H9 (cell line): ENCODE measurements at places on chromosomes 12 and 14. TPM values are rescaled to one million over a fixed set of nuclear protein-coding genes. Genes with fewer than 3 reads are reported as not detected.

DNA sequence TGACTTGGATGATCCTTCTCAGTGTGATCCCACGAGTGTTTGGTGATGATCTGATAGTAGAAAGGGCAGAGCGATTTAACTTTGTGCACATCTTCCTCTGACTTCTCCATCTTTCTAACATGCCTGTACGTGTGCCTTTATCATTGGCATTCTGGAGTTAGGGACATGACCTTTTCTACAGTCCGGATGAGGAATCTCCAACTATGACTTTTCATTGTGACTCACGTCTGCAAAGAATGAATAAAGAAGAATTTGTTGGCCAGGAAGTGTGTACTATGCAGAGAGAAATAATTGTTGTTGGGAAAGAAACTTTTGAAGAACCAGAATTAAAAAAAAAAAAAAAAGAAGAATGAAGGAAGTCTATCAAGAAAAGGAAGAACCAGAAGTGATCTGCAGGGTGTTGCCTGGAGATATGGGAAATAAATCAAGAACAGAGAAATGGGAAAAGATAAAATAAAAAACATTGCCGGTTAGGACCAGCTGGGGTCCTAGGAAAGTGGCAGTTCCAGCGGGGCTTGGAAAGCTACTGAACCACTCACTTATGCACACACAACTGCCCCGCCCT lies 25.3 kb downstream of the PPFIBP1 start:
- DNase-seq, result no peak

DNA sequence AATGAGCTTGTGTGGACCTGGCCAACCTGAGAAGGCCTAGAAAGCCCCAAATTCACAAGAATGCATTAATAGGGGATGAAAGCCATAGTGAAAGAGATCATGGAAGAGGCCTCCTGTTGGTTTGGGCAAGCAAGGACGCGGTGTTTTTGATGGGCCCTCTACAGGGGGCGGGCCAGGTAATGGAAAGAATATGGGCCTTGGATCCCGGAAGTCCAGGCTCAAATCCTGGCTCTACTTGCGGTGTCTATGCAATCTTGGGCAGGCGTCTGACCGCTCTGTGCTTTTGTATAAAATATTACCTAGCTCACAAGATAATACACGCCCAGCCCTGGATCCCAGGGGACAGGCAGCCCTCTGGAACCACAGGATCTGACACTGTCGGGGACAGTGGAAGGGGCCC lies 41.1 kb upstream of the CLMN start:
- peak; percentile 55 for DNase-seq

GRCh38 chr12:46391630-46392029 lies 19.1 kb upstream of the SLC38A2 start:
- no peak for DNase-seq

- no peak for DNase-seq
Observed at GRCh38 chr12:64506955-64507354, 55.0 kb downstream of the TBK1 start.

The MANSC1 gene
- 9.1 and 9.8 TPM in 2 replicates for total RNA-seq

The ADAM21 gene
- total RNA-seq, result 0.09 TPM in 1 of 2 replicates, not detected in the other

DNA sequence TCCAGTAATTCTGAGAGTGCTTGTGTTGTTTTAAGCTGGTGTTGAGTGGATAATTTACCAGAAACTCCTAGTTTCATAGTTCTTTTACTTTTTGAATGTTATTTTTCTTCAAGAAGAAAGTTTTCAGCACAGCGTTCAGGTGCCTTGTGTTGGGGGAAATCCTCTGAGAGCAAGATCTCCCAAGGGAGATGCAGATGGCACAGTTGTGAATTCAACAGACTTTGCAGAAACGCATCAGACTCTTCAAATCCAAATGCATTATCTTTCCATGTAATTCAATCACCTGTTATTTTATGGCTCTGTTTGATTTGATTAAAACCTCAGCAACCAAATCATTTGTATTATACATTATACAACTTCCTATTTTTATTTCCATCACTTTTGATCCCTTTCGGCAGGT lies 439.9 kb downstream of the EGLN3 start:
- DNase-seq, result no peak

The OTUB2 gene
- total RNA-seq, result 3.6 and 3.7 TPM in 2 replicates

DNA sequence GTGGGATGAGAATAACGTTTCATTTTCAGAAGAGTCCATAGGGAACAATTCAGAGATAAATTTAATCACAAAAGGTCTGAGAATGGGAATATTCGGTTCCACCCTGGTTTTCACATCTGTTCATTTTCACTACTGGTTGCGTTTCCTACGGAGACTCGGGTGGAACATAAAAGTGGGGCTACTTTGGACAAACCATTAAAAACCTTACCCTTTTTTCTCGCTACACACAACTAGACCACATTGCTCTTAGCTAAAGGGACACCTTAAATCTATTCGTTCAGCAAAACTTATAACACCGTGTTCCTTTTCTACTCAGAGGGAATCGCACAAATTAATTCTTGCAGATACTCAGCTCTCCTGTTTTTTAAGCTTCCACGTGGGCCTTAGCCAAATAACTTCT lies 1.0 kb upstream of the SUDS3 start:
- no peak for DNase-seq

The PTCSC3 gene
- not detected in 2 replicates for total RNA-seq

DNA sequence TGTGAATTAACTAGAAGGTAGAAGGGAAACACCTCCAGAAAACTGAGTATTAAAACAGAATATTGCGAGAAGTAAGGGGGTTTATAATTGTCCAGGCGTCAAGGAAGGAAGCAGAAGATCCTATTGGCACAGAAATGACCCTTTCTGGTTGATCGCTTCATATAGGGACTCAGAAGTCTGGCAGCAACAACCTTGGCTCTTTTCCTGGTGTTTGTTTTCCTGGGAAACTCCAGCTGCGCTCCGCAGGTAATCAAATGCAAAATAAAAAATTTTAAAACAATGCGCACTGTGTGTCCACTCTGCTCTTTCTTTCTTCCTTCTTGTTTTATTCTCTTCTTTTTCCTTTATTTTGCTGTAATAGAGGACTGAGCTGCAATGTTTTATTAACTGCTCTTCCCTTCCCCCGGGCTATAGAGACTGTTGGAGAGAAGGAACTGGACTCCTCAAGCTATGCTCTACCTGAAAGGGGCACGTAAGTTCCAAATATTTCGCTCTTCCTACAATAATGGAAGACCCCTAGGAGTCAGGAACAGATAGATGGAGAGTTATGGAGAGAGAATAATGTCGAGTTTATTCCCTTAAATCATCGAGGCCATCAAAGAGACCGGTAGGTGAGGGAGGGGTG lies 737 bp downstream of the SPX start:
- DNase-seq, result no peak

- no peak for DNase-seq
Observed at GRCh38 chr12:92416385-92416812, 270.8 kb upstream of the BTG1 start.

DNA sequence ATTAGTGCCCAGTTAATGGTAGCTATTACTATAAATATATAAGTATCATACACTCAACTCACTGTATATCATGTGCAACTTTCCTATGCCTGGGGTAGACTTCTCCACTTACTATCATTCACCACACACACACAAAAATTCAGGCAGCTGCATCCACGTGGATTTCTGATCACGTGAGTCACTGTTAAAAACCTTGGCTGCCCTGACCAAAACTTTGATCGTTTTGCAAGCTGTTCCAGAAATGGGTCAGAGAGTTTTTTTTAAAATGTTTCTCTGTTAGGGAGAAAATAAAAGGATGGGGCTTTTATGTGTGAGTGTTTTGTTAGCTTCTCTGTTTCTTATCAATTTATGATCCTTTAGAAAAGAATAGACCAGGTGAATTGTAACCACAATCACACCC lies 198.2 kb upstream of the CNOT2 start:
- DNase-seq, result no peak

- DNase-seq, result no peak
Observed at GRCh38 chr12:53868511-53868986, 70.1 kb upstream of the HOXC13 start.

The SLC7A7 gene
- total RNA-seq, result 2.5 and 3.1 TPM in 2 replicates

GRCh38 chr12:2768224-2768961 lies 26.4 kb upstream of the FKBP4 start:
- no peak for DNase-seq

DNA sequence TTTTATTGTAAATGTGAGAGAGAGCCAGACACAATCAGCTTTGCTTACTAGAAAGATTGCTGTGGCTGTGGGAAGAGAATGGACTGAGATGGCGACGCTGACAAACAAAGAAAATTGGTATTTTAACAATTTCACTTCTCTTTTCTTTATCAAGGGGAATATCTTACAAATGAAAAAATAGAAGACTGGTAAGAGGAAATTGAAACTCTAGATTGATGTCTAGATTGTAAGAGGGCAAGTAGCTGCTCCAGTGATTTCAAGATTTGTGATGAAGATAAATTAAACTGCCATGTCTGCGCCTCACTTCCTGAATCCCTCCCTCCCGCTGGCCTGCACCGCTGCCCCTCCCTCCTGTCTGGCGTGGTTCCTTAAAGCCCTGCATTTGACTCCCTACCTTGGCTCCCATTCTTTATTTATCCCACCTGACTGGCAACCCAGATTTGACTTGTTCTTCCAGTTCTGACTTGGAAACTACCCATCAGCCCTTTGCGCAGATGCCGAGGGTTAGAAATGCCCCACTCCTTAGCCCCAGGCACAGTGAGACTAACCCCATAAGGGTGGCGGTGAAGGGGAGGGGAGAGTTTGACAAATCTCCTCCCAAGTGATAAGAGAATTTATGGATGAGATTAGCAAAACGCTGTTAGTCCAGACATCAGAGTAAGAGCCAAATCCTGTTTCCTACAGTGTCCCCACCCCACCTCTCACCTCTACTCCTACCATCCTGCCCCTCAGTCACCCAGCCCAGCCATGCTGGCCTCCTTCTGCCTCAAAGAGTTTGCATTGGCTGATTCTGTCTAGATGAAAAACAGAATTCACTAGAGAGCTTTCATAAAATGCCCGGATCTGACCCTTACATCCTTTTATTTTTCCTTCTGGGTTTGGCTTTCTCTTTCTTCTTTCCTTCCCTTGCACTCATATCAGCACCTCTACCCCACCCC lies 125.3 kb upstream of the ATF7IP start:
- DNase-seq, result peak; percentile 74
